ENCODE measurements at places on chromosomes 3 and 15.

DNA sequence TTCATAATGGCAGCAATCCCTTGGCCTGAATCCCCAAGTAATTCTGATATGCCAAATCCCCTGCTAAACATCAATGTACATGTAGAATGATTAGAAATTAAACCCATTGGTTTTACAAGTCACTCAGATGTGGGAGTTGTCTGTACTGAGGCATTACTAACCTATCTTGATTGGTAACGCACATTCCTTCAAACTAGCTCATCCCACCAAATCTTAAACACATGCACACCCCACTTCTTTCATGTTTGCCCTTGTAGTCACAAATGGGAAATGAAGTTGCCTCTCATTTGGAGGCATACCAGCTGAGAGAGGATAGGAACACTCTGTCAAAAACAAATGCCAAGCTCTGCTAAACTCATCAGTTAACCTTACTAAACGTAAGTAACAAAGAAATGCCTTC lies 29.1 kb upstream of the MAN2C1 start:
- DNase-seq: no peak

GRCh38 chr3:179156775-179157174 lies 8.6 kb downstream of the PIK3CA start:
- no peak for DNase-seq

DNA sequence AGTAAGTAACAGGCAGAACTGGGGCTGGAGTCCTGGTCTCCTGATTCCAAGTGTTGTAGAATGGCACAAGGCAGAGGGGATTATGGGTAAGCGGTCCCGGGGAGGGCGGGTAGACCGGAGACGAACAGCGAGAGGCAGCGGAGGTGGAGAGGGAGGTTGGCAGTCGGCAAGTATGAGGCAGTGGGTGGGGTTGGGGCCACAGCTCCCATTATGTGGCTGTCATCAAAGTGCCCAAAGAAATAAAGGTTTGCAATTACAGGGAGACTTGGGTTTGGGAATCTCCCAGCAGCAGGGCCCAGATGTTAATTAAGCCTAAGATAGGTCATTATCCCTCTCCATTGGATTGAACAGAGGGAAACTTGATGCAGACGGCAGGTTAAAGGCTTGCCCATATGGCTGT lies 16.9 kb downstream of the FAM43A start:
- no peak for DNase-seq

DNA sequence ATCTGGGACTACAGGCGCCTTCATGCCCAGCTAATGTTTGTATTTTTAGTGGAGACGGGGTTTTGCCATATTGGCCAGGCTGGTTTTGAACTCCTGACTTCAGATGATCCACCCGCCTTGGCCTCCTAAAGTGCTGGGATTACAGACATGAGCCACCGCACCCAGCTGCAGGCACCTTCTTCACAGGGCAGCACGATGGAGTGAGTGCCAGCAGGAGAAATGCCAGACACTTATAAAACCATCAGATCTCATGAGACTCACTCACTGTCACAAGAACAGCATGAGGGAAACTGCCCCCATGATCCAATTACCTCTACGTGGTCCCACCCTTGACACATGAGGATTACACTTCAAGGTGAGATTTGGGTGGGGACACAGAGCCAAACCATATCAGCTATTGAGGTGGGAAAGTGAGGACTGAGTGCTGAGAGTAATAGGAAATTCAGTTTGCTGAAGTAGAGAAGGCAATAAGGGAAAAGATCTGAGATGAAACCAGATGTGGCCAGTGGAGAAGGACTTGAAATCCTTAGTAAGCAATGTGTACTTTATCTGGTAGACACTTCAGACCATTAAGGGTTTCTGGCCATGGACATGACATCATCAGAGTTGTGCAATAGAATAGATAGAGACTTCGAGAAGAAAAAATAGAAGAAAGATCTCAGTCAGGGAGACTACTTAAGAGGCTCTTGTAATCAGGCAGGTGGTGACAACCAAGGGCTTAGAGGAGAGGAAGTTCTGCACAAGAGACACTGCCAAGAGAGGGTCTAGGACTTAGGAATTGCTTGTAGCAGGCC lies 18.1 kb upstream of the ATP13A5 start:
- DNase-seq: no peak

GRCh38 chr15:100559330-100559729 lies 30.6 kb upstream of the CERS3 start:
- no peak for DNase-seq

DNA sequence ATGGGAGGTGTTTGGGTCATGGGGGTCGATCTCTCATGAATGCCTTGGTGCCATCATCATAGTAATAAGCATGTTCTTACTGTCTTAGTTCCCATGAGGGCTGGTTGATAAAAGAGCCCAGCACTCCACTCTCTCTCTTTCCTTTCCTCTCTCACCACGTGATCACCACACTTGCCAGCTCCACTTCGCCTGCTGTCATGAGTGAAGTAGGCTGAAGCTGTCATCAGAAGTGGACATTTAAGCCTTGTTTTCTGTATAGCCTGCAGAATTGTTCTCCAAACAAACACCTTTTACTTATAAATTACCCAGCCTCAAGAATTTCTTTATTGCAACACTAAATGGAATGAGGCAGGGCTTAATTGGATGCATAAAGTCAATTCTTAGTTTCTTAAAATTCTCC lies 6.1 kb downstream of the OR5H1 start:
- DNase-seq: no peak

GRCh38 chr3:16761571-16761970 lies 123.2 kb upstream of the PLCL2 start:
- no peak for DNase-seq

DNA sequence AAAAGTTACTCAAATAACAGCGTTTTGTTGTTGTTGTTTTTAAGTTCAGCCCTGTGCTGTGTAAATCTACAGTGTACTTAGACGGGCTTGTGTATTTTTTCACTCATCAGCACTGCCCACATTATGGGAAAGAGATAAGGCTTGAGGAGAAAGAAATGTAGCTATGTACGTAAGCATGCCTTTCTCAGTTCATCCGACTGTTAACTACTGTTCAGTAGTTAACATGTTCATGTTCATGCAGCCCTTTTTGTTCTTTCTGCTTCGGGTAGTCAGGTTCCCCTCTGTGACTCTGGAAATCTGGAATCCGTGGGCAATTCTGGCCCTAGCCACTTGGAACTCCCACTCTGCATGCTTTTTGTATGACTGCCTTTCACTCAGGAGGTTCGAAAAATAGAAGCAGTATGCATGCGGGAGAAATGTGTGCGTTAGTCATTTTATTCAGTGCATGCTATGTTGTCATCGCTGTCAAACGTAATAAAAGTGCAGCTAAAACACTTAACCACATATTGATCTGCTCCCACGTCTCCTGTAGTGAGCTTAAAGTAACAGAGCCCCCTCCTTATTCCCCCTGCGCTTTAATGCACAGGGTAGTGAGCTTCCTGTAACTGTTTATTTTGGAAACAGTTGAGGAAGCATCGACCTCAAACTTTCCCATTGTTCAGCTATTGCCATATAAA lies 283.1 kb upstream of the NR2F2 start:
- no peak for DNase-seq

GRCh38 chr3:171600030-171600429 lies 139.8 kb upstream of the TNIK start:
- DNase-seq: no peak

GRCh38 chr3:160765211-160765610 lies 9.2 kb downstream of the PPM1L start:
- no peak for DNase-seq

DNA sequence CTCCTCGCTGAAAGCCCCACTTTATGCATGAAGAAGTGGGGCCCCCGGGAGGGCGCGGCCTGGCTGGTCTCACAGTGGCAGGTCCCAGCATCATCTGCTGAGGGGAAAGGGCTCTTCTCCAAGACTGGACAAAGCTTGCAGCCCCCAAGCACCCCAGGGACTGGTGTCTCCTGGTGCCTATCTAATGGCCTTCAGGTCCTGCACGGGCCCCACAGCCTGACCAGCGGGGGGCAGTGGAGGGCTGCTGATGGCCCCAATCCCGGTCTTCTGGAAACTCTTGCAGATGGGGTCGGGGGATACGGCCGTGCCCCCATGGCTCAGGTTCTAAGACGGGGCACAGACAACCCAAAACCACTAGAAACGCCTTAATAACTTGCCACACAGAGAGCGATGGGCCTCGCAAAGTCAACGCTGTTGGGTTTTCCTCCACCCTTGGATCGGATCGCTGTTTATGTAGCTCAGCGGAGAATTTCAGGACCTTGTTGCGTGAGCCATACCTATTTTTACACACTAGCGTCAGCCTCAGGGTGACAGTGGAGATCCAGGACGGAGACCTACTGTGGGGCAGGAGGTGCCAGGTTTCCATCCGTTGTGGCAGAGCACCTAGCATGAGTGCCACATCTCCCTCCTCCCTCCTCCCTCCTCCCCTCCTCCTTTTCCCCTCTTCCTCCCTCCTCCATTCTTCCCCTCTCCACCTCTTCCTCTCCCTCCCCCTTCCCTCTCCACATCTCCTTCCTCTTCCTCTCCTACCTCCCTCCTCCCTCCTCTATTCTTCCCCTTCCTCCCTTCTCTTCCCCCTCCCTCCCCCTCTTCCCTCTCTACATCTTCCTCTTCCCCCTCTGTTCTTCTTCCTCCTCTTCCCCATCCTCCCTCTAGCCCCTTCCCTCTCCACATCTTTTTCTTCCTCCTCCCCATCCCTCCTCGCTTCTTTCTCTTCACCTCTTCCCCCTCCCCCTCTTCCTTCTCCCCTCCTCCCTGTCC lies 79.3 kb upstream of the ALDH1L1 start:
- DNase-seq: no peak

GRCh38 chr3:71857956-71858355 lies 73.0 kb upstream of the PROK2 start:
- DNase-seq: no peak

- DNase-seq: no peak
Observed at GRCh38 chr3:15646851-15647511, 45.4 kb downstream of the BTD start.

GRCh38 chr15:44227584-44227983 lies 32.5 kb upstream of the FRMD5 start:
- DNase-seq: no peak

DNA sequence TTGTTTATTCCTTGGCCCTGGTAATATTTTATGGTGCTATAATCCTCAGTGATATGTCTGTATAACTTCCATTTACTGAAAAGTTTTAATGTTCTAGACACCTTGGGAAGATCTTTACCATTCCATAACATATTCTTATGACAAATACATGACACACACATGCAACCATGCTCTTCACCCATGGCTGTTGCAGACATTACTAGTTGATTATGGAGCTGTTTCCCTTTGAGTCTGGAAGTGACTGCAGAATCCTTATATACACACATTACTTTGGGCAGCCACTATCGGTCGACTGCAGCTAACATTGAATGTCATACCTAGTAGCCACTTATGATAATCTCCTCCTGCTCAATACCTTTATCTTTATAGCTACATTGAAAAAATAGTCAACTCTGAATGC lies 243.1 kb upstream of the ADAMTS9 start:
- DNase-seq: no peak

DNA sequence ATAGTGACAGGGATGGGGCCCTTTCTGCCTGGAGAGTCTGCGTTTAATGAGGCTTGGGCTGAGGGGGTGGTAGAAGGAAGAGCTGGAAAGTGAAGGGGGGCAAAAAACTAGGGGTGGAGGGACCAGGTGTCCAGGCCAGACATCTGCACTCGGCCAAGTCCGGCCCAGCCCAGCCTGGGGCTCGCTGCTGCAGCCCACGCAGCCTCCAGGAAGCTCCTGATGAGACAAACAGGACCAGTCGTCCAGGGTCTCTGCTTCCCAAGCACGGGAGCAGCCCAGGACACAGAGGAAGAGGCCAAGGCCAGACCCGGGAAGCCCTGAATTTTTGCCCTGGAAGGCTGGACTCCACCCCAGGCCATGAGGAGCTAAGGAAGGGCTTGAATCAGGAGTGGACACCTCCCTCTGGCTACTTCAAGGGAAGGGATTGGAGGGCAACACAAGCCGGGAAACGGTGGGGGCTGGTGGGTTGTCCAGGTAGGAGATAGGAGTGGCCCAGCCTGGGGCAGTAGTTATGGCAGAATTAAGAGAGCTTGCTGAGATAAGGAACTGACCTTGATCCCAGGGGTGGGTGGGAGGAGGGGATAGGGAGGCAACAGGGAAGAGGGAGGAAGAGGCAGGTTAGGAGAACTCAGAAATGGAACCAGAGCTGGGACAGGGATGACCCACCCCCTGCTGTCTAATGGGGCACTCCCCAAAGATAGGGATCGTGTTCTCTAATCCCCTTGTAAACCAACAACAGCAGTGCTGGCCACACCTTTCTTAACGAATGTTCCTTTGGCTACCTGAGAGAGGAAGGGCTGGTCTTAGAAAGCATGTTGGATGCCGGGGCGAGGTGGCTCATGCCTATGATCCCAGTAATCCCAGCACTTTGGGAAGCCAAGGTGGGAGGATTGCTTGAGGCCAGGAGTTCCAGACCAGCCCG lies 89.5 kb downstream of the ANP32A start:
- DNase-seq: no peak

DNA sequence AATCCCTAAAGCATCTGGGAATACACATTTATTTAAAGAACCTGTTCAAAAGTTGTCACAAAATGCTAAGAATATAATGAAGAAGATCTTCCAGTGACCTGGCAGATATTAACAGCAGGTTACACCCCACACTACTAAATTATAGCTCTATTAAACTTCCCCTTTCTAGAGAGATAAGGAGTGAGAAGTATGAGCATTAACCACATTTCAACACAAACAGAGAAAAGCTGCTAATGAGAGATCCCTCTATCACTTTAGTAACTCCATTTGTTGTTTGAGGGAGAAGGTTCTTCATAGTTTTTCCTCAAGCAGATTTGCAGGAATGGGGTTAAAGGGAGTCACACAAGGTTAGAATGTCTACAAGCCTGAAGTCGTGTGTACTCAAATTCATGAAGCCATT lies 3.6 kb downstream of the COL8A1 start:
- no peak for DNase-seq

GRCh38 chr15:93178371-93178770 lies 89.4 kb upstream of the RGMA start:
- DNase-seq: no peak

DNA sequence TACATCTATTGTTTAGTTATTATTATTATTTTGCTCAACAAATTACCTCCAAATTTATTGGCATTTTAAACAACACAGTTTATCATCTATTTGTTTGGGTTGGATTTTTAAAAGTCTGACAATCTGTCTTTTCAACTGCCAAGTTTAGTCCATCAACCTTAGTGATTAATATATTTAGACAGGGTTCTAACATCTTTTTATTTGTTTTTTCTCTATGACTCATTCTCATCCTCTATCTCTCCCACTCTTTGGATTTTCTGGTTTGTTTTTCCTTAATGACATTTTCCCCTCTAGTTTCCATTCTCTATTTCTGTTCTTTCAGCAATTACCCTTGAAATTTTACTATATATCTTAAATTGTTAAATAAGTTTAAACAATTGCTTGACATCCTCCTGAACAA lies 41.9 kb downstream of the EMC4 start:
- no peak for DNase-seq

- DNase-seq: no peak
Observed at GRCh38 chr3:172279191-172279640, 169.0 kb downstream of the GHSR start.

Measured in NCI-H1930 (cell line).